Lung (tissue), 17 donors: ENCODE measurements at places on chromosomes 7 and 10. TPM values are rescaled to one million over a fixed set of nuclear protein-coding genes. Genes with fewer than 3 reads are reported as not detected.

TFR2 gene
- polyA plus RNA-seq: 0.85 TPM

C10orf67 gene
- polyA plus RNA-seq: 1.1 TPM

PTER gene
- polyA plus RNA-seq: 8.4 TPM

ITPRID1 gene
- polyA plus RNA-seq: 0.03 TPM
